Endothelial cell (in vitro differentiated cells): ENCODE measurements at places on chromosomes 5 and 9.

DNA sequence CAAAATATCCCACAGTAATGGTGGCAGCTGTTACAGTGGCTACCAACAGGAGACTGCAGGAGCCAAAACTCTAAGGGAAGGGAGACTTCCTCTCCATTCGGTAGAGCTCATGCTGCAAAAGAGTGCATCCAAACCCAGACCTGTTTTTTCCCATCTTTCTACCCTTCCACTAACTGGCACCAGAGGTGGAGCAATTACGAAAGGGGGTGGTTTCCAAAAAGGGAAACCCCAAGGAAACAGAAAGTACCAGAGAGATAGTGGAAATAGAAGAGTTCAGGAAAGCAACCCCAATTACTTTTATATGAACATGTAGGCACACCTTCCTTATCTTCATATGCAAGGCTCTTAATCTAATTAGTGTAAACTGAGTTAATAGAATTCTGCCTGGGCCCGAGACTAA, 7.3 kb upstream of the WDR41 start:
- DNase-seq: no peak

DNA sequence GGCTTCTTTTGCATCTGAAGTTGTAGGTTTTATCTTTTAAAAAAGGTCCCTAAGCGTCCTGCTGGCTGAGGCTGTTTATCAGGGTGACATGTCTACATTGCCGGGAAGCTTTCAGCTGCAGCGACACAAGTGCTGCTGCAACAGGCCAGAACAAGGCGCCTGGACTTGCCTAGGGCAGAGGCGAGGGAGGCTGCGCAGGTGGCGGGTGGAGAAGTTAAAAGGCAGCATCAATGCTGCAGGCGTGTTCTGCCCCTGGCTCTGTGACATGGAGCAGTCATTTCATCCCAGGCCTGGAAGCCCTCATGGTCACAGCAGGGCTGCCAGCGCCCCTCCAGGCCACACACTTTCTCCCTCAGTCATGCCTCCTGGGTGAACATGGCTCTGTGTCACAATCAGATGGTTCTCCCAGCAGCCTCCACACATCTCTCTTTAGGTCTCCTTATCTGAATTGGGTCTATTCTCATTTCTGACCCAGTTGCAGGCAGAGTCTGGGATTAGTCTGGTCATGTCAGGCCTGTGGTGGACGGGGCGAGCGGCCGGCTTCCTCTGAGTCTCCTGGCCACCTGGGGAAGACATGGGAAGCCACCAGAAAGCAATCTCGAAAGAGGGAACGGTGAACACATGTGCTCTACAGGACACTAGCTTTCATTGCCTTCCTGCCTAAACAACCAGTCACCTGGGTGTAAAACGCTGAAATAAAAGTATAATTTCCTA, 41.3 kb downstream of the IRX2 start:
- DNase-seq: no peak

DNA sequence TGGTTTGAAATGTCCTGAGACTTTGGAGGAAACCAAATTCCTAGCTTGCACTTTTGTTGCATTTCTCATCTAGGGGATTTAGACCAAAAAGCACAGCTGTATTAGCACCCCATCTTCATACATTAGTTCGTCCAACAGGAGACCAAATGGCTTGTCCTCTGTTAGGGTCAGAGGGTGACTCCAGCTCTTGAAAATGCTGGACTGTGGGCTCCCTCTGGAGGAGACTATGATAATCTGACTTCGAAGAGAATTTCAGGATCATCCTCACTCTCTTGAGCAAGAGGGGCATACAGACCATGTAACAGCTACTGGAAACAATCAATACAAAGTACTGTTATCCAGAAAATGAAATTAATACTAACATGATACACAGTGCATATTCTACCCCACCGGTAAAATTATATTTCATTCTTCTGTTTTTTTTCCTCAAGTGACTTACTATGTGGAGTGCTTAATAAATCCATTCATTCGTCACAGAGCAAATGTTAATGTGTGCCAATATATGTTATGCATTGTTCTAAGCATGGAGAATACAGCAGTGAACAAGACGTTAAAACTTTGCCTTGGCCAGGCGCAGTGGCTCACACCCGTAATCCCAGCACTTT, 63.7 kb upstream of the PPP2CA start:
- DNase-seq: peak; percentile 55

- peak; percentile 88 for DNase-seq
Observed at GRCh38 chr9:131178382-131178781, 53.0 kb downstream of the NUP214 start.

DNA sequence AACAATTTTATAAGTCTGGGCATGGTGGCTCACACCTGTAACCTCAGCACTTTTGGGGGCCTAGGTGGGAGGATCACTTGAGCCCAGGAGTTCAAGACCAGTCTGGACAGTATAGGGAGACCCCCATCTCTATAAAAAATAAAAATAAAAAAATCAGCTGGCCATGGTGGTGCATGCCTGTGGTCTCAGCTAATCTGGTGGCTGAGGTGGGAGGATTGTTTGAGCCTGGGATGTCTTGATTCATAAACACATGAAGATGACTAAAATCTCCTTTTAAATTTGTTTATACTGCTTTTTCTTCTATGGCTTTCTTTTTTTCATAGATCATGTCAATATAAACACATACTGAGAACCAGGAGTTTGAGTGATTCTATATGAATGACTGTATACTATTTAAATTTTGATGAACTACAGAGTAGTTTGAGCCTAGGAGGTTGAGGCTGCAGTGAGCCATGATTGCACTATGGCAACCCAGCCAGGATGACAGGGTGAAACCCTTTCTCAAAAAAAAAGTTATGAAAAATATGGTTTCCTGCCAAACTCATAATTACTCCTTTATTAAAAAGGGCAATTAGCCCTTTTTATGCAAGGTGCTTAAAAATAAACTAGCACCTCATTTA, 14.2 kb downstream of the RIC1 start:
- DNase-seq: no peak

- DNase-seq: no peak
Observed at GRCh38 chr5:54257366-54258118, 52.8 kb downstream of the ARL15 start.

GRCh38 chr5:95283761-95284571, 928 bp downstream of the MCTP1 start:
- peak; percentile 47 for DNase-seq

DNA sequence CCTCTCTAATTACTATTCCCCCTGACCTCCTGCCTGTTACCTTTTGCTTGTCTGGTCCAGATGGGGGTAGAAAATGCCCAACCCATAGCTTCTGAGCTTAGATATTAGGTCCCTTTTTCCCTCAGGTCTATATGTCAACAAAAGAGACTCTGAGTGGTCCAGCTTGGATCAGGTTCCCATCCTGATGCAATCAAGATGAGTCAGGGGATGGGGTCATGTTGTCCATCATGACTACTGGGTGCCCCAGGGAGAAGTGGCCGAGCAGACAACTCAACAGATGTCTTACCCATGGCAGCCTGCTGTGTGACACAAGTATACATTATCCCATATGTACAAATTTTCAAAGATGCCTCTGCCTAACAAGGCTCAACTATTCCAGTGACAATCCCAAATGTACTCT, 9.1 kb upstream of the ANKH start:
- no peak for DNase-seq

DNA sequence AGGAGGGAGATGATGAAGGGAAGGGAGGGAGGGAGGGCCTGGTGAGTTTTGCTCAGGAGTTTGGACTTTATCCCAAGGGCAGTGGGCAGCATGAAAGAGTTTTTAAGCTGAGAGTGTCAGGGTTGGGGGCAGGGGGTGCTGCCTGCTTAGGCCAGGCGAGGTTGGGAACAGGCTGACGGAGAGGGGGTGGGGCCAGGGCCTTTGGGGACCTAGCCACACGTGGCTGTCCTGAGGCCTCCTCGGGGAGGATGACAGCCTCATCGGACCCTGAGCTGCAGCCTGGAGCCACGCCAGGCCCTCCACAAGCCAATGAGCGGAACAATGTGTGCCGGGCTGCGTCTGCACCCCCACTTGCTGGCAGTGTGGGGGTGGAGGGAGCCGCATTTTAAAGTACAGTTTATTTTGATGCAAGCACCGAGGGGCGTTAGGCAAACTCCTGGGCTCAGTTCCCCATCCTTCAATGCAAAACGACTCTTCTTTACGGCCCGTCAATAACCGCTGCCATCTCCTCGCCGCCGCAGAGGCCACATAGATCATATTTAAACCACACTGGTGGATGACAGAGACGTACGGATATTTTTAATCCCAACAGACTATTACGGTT, 5.3 kb upstream of the RXRA start:
- DNase-seq: no peak

DNA sequence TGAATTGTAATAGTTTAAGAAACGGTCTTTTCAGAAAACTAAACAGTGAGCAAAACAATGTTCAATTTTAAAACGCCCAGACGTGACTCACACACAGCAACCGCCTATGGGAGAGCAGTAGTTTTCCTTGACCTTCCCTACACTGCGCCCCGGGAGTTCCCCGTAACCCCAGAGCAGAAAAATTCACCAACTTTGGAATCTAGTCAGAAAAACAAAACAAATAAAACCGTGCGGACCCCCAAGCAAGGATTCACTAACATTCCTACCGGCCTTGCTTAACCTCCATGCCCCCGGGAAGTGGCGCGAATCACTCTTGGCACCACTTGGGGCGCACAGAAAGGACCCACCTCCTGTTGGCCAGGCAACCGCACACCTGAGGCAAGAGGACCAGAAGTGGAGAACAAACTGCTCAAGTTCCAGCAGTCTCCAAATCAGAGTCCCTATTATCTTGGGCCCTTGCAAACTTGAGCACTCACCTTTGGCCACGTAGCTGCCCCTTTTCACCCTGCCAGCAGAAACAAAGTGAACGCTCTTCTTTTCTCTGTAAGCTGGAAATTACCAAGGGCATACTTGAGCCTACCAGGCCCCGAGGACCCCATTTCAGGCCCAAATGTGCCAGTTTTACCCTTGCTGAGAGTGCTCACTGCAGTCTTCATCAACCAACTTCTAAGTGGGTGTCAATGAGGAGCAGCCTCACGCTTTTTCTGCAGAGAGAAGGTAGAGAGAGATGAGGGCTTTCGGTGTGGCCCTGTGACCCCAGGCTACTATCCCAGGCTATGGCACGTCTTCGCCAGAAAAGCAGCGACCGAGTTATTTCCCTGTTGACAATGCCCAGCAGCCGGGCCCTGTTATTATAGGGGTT, 189.7 kb downstream of the MEF2C start:
- DNase-seq: no peak

- DNase-seq: no peak
Observed at GRCh38 chr9:89309608-89310474, 1.2 kb upstream of the CKS2 start.

- DNase-seq: no peak
Observed at GRCh38 chr9:93826905-93827544, 128.1 kb downstream of the BARX1 start.

DNA sequence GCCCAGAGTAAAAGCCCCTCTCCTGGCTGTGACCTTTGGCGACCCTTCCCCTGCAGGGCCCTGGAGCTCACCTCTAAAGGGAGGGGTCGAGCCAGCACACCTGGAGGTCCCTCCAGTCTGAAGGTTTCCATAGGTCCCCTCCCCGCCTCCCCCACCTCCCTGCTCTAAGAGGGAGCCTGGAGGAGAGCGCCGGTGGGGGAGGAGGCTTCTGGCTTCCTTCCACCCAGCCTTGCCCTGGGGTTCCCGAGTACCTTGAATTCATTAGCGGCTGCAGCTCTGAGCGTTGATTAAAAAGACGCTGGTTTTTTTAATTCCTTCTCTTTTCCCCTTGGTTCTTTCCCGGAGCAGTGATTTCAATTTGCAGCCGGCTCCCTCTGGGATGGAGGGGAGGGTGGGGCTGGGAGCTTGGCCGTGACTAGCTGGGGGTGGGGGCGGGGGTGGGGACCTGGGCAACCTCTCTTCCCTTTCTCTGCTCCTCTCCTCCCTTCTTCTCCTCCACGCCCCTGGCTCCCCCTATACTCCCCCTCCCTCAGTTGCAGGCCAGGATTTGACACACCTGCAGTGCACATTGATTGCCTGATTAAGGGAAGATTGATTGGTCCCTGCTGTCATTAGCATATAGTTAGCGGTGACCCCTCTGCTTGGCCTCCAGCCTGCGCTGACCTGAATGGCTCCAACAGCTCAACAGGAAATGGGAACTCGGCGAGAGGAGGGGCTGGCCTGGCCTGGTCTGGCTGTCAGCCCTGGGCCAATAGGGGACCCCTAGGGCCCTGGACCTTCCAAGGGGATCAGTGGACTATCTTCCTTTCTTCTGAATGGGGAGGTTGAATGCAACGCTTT, 67.5 kb upstream of the RAPGEF1 start:
- peak; percentile 18 for DNase-seq

DNA sequence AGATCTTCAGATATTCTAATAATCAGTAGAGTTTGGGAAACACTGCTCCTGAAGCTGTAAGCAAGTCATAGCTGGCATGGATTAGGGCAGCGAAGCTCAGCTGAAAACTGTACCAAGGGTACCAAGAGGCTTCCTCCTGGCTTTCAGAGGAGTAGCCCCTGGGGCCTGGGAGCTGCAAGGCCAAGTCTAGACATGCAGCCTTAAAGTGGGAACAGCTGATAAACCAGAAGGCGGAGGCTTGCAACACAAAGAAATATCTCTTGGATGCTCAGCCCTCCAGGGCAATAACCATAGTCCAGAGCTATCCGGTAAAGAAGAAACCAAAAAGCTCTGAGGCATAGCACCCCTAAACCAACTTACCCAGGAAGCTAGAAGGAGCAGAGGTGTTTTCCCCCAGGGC, 51.5 kb downstream of the MRPS30 start:
- no peak for DNase-seq

DNA sequence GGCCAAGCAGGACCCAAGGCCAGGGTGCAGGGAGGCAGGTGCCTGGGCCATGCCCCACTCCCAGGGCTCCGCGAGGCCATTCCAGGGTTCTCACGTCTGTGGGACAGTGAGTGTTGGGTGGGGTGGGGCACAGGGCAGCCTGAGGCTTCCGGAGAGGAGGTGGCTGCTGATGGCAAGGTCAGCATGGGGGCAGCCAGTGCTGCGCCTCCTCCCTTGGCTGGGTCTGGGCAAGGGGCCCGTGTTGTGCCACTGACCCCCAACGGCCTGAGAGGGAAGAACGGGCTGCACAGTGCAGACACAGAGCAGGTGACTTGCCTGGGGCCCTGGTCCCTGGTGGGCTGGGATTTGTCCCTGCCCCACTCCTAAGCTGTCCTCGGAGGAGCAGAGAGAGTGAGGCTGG, 82.1 kb downstream of the RXRA start:
- no peak for DNase-seq

DNA sequence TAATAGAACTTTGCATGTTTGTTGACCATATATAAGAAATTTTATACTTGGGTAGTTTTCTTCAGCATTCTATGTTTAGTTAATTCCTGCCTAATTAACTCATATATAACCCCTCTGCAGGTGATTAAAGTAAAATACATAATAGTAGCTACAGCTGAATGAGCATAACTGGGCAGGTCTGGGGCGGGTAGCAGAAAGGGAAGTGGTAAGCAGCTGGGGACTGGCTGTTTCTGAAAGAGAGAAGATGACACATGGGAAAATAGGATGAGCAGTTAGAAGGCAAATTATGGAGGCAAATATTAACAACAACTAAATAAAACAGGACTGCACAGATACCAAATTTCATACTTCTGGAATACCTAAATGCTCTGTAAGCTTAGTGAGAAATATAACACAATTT, 128.1 kb downstream of the CPLANE1 start:
- DNase-seq: no peak
